ENCODE measurements at places on chromosomes 3 and 15. TPM values are rescaled to one million over a fixed set of nuclear protein-coding genes. Genes with fewer than 3 reads are reported as not detected.
A peak's percentile ranks its signal among the peaks of the same experiment; 100 is the strongest.

DNA sequence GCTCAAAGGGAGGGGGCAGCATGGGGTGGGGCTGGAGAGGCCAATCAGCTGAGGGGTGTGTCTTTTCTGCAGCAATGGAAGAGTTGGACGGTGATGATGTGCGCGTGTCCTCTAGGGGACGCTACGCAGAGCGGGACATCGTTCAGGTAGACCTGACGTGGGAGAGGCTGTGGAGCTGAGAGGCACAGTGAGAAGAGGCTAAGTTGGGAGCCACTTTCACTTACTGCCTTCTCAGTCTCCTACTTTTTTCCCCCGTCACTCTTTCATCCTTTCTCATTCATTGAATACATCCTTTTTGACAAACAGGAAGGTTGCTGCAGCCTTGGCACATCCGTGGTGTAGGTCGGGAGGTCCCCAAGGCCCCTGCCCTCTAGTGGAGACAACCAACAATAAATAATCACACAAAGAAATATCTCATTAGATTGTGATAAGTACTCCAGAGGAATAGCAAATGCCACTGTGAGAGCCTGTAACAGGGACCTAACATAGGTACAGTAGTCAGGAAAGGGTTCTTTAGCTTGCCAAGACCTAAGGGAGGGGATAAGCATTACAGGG, 4.4 kb upstream of the BRPF1 start:
- peak; percentile 78 for DNase-seq

Gene ZNF80
- 1.8 TPM for total RNA-seq

Gene WNT5A
- not detected for total RNA-seq

Gene AADAC
- not detected for total RNA-seq

GRCh38 chr3:69329892-69330291, 56.0 kb downstream of the FRMD4B start:
- no peak for DNase-seq

Gene DNAH1
- total RNA-seq = 10.2 TPM

DNA sequence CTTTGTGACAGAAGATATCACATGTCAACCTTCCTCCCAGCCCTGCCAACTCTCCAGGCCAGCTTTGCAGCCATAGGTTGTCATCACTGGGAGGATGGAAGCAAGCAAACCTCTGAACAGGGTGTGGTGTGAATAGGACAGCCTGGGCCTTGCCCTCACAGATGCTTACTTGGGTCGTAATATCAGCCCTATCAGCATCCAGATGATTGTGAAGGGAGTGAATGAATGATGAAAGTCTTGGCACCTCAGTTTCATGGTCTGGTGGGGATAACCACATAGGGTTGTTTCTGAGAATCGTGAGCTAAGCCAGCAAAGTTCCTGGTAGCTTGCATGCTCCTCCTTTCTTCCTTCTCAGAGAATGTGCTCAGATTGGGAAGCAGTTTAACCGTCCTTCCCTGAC, 55.1 kb upstream of the POLR2M start:
- DNase-seq = no peak

GRCh38 chr3:117016378-117016777, 306.8 kb downstream of the TUSC7 start:
- DNase-seq = no peak

Gene RPP25
- 7.0 TPM for total RNA-seq

DNA sequence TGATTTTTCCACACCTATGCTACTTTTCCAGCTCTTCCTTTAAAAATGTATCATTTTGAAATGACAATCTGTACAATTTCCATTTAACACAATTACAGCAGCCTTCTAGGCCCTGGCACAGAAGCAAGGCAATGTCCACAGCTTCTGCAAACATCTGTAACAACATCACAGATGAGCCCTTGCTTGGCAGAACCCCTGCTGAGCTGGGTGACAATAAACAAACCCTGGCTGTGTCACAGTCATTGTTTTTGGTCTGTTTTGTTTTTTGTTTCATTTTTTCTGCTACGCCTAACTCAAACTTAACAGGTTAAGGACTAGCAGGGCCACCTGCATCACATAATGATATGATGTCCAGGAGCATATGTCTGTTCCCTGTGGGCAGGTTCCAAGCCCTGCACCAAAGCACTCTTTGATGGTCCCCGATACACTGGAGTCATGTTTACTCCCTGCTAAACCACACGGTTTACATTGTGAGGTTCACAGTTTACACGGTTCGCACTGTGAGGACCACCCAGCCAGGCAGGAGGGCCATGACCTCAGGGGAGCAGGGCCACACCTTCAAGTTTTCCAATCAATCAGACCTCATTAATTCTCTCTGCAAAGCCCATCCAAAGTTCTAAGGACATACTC, 186.8 kb upstream of the CHRNA7 start:
- DNase-seq = no peak

DNA sequence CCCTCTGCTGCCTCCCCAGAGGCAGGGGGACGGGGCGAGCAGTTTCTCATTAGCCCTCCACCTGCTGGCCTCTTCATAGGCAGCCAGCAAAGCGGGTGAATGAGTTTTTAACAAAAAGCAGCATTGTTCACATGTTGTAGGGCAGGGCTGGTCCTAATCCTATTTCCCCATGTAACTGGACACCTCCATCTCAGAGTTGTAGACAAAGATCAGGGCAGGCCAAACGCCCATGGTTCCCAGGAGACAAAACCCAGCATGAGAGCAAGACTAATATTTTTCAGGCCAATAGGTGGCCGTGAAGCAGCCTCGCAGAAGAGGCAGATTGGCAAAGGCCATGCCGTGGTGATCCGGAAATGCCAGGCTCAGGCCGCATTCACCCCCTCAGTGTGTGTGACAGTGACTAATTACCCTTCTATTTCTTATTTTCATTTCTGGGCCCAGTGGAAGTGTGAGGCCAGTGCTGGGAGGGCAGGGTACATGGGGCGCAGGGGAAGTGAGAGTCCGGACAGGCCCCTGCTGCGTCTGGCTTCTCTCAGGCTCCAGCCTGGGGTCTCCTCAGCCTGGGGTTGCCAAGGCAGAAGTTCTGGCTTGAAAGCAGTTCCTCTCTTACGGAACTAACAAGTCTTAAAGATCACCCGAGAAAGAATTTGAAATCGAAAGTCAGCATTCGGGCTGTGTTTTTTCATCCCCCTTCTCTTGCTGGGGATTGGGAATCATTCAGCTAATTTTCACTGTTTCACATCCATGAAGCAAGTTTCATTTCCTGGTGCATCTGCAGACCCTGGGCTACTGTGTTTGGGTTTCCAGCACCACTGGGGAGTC, 64.8 kb downstream of the BOC start:
- peak; percentile 7 for DNase-seq

DNA sequence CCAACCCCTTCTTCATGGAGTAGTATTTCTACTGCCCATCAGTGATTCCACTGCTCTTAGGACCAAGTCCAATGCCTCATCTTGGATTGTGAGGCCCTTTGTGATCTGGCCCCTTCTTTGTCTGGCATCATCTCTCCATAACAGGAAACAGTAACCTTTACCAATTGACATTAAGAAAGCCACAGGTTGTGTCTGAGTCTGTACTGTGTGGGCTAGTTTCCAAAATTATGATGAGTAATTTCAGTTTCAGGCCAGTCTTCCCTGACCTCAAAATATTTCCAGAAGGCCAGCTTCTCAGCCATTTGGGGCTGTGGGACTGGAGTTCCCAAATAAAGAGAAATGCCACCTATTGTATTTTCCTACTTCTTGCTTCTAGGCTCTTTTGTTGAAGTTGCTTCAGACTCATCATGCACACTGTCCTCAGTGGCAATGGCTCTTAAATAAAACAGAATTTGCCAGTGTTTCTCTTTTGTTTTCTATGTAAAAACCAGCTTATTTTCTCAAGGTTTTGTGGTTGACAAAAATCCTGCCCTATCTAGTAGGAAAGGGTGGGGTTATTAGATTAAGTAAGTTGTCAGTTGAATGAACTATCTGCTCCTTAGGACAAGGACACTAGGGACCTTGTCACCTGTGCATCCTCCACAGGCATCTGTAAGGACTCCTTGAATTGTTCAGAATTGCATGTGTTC, 47.0 kb upstream of the ACKR4 start:
- DNase-seq = peak; percentile 24

Gene CLASP2
- total RNA-seq = 46.4 TPM

DNA sequence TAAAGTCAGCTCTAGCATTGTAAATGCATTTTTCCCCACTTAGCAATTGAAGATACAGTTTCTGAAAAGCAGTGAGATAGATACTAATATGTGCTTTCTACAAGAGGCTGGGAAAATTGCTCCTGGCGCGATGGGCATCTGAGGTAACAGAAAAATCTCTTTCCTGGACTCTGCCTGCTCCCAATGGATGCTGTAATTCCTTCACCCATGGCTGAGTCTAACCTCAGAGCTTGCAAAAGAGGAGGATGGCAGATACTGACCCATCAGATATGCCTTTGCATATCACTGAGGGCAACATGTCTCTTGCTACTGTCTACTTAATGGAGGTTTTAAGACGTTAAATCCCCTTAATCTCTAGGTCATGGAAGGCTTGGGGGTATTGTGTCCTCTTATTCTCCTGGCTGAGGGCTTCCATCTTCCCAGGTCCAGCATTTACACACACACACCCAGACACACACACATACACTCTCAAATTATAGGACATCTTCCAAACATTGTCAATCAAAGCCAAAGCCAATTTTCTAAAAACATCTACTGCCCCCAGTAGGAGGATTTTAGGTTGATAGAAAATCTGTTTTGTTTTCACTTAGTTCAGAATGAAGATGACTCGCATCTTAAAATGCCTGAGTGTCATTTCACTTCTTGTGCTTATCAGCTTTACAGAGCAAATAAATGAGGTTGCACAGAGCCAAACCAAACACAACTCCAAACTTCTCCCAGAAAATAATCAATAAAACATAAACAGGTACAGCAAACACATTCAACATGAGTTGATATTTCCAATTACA, 2.4 kb downstream of the TRPM1 start:
- DNase-seq = no peak

Gene CCDC33
- 0.38 TPM for total RNA-seq

GRCh38 chr15:63939531-63940130, 105.9 kb upstream of the HERC1 start:
- peak; percentile 46 for DNase-seq

DNA sequence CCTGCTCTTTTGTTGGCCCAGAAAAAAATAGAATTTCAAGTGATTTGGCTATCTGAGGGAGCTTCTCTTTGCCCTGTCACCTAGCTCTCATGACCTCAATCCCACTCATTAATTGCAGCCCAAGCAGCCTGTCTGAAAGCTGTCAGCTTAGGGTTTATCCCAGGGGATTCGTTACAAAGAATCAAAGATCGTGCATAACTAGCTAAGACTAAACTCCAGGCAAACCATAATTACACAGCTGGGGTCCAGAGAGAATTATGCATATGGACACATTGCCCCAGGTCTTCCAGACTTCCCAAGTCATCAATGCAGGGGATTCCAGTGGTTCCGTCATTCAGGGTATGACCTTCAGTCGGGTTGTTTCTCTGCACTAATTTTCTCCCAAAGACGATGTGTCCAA, 91.6 kb upstream of the CBLB start:
- DNase-seq = no peak

- DNase-seq = no peak
Measured at GRCh38 chr15:64324165-64324877, 31.7 kb downstream of the CSNK1G1 start.

Gene GABRR3
- total RNA-seq = not detected

GRCh38 chr15:69757186-69757585, 304.6 kb downstream of the RPLP1 start:
- DNase-seq = peak; percentile 86

DNA sequence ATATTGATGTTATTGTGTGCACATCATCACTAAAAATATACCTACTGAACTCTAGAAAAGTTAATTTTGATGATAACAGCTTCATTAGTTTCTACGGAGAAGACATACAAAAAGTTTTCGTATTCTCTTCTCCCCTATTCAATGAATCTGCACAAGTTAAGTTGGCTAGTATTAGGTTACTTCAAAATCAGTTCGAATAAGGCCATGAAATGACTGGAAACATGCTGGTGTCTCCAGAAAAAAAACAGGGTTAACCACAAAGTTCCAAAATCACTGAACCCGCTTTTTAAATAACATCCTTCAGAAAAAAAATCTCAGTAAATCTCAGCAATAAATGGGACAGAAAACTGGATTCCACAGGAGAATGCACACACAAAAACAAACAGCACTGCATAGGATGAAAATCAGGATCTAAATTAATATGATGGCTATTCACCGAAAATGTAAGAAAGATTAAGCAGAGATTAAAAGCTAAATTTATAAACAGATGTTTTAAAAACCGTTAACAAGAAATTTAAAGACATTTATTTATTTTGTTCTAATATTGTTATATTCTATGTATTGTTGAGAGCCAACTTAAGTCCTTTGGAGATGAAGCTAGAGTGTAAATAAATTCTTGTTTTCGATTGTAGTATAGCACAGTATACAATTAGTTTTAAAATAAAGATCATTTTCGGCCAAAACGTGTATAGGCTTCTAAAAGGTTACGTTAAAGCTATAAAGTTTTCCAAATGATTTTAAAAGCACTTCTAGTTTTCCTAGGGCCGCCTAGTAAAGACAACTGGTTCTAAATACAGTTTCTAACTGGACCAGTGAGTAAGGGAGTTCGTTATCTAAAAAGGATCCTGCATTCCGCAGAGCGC, 1.0 kb downstream of the IGSF11 start:
- DNase-seq = no peak

DNA sequence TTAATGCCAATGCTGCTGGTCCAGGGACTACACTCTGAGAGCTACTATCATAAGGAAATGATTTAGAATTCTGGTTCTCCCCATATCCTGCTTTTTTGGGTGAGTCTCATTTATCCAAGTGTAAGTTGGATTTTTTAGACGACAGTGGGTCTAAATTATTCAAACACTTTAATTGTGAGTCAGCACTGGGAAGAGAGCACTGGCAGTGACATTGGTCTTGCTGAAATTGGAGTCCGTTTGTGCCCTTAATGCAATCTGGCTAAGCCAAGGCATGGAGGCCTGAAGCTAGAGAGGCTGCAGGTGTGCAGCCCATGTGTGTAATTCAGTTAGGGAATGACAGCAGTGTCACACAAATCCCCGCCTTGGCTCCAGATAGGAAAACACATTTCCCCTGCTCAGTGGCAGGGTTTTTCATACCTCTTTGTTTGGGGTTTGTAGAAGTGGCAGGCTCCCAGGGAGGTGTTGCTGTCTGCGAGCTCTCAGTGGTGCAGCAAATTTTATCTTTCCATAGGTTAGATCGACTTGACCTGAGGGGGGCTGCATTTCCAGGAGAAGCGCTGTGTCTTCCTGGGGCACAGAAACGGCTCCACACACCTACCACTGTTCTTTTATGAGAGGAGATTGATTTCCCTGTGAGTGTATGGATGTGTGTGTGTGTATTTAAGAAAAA, 197.7 kb downstream of the CD47 start:
- no peak for DNase-seq

DNA sequence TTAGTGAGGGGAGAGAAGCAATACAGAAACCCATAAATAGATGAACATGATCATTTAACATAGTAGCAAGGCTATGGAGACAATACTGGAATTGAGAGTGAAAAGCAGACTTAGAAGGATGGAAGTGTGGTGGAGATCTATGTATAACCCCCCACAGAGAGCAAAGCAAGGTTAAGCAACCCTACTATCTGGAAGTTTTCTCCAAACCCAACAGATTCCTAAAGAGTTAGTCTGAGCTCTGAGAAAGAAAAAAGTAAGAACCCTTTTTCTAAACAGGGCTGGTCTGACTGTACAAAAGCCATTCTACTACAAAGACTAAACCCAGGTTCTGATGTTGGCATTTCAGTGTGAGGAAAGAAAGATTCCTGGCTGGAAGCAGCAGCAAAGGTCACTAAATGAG, 153.2 kb downstream of the WNT5A start:
- DNase-seq = no peak

- peak; percentile 87 for DNase-seq
Measured at GRCh38 chr3:10224794-10225665, 23.2 kb upstream of the TATDN2 start.

Gene NFKBIZ
- total RNA-seq = 62.1 TPM

GRCh38 chr3:64344721-64345207, 119.5 kb upstream of the PRICKLE2 start:
- DNase-seq = no peak

Measured in activated CD8-positive, alpha-beta T cell treated with anti-CD3 and anti-CD28 coated beads for 36 hours (primary cell).